ENCODE measurements at places on chromosomes 5 and 9. TPM values are rescaled to one million over a fixed set of nuclear protein-coding genes. Genes with fewer than 3 reads are reported as not detected.

- DNase-seq: no peak
These were observed 731.5 kb downstream of the TLE1 start for GRCh38 chr9:80957801-80958200.

GRCh38 chr9:88312517-88313103, 75.6 kb upstream of the SPIN1 start:
- DNase-seq: no peak

DNA sequence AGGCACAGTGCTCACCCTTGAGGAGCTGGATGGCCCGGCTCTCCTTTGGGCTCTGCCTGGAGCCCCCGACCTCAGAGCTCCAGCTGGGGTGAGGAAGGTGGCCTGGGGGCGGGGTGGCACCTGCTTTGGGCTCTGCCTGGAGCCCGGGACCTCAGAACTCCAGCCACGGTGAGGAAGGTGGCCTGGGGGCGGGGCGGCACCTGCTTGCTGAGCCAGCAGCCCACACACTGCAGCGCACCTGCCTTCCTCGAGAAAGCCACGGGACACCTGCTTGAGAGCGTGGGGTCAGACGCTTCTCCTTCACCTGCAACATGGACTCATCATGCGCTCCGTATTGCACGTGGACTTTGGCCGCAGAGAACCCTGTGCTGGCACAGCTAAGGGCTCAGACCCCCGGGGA, 51.8 kb downstream of the IRX2 start:
- no peak for DNase-seq

DNA sequence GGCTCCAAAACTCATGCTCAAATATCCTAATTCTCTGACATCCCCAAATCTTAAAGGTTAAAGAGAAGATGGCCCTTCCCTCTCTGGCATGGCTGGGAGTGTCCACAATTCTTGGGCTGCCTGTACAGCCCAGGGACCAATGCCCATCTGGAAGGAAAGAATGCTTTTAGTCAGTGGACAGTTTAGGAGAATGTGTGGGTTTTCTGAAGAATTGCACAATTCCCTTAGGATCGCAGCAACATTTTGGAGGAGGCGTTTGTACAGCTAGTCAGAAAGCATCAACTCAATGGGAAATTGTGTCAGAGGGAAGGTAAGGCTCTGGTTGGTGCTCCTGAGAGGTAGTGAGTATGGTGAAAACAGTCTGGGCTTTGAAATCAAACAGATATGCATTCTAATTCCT, 15.0 kb downstream of the FAM193B start:
- DNase-seq: no peak

- DNase-seq: no peak
These were observed 779.3 kb upstream of the WWC1 start for GRCh38 chr5:167512111-167512510.

DNA sequence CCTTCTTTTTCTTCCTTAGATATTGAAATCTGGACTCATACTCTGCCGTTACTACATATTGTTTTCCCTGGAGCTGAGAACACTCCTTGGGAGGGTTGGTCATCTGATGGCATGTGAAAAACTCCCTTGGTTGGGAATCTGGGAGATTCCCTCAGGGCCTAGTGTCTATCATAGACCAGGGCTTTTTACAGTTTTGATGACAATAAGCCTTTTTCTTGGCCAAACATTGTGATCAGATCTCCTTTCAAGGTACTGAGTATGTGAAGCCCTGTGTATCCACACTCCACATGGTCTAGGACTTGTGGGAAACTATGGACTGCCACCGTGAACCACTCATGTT, 32.9 kb downstream of the TMEM252 start:
- no peak for DNase-seq

DNA sequence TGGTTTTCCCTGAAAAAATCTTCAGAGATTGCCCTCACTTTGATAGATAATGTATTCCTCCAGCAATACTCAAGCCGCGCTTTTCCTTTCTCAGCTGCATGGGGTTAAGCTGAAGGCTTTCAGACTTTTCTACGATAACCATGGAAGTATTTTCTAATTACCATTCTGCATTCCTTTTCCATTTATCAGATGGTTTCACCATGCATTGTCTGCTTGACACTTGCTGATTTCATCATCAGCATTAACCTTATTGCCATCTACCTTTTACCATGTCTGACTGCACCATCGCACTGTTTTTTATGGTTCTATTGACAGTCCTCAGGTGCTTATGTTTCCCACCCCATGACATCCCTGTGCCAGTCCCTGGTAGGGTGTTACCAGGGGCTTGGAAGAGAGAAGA, 91.6 kb downstream of the DMAC1 start:
- DNase-seq: no peak

DNA sequence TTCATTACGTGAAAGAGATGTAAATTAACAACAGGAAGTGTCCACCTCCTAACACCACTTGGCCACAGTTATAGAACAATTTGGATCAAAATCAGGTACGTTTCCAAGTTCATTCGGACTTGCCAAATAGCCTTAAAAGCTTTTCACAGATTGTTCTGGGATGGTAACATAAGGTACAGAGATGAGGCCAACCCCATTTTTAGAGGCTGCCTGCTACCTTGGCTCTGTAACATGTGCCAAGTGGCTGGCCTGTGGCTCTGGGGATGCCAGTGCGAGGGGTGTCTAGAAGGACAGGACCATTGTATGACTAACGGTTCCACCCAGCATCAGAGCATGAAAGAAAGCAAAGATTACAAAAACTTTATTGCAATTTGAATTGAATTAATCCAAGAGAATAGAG, 91.0 kb downstream of the LHFPL2 start:
- DNase-seq: no peak

GRCh38 chr5:74373076-74373475, 267.5 kb downstream of the ENC1 start:
- no peak for DNase-seq

GRCh38 chr5:14063691-14064090, 79.5 kb upstream of the TRIO start:
- DNase-seq: no peak

DNA sequence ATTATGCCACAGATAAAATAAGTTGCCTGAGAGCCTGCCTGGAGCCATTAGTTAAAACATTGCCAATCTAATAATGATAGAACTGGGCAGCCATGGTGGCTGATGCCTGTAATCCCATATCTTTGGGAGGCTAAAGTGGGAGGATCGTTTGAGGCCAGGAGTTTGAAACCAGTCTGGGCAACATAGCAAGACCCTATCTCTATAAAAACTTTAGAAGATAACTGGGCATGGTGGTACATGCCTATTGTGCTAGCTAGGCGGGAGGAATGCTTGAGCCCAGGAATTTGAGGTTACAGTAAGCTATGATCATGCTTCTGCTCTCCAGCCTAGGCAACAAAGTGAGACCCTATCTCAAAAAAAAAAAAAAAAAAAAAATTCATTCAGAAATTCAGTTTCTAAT, 52.6 kb downstream of the RAI14 start:
- DNase-seq: no peak

DNA sequence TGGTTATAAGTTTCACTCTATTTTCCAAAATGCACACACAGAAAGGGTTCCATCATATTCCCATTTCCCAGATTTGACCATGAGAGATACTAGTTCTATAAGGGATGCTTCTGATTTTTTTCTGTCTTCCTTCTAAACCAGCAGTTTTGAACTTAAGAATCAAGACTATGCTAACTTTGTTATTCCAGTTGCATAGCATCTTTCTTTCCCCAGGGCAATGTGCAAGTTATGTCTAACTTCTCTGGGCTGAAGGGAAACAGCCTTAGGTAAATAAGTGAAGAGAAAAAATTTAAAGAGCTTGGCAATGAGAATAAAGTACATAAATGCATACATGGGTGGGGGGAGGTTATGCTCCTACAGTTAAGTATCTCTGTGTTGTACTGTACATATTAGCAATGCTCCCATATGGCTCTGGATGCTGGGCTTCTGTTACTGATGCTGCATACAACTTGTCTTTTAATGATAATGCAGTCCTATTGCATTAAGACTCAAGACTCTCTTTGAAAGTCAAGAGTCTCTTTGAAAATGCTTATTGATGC, 125.8 kb upstream of the SLC12A2 start:
- no peak for DNase-seq

DNA sequence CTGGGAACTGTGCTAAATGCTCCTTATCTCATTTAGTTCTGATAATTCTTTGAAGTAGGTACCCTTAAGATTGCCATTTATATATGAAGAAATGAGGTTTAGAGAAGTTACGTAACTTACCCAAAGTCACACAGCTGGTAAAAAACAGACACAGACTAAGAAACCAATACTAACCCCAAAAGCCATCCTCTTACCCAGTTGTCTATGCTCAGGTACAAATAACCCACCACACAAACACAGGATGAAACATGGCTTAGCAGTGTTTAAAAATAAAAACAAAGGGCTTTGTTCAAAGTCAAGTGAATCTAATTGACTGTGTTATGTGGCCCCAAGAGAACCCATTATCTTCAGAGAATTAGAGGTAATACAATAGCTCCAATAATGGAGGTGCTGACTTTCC, 37.0 kb upstream of the IL7R start:
- no peak for DNase-seq

DNA sequence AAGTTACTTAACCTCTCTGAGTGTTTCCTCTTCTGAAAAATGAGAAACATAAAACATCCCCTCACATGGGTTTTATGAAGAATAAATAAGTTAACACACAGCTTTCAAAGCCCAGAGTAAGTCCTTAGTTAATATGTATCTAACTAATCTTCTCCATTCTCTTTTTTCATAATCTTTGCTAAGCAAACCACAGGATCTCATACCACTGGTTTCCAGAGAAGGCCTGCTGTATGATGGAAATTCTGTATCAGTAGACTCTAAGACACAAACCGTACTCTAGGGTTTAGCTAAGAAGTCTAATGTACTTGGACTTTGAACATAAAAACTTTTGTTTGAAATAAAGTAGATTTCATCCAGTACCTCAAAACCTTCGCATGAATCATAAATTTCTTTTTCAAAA, 307.9 kb downstream of the SPOCK1 start:
- DNase-seq: no peak

DNA sequence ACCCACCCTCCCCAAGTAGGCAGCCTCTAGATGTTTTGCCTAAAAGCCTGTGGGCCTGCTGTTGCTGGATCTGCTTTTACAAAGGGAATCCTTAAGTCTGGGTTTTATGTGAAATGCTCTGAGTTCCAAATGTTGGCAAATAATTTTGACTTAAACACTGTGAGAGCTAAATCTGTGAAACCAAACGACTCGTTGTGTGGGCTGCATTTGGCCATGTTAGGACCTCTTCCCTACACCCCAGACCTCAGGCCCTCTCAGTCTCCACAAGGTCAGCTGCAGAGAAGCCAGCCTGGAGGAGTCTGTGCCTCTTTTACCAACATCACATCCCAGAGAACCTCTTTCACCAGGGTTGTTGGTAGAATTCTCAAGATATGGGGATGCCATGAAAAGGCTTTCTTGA, 9.4 kb downstream of the LCP2 start:
- DNase-seq: no peak

- DNase-seq: no peak
These were observed 75.3 kb downstream of the ARHGAP26 start for GRCh38 chr5:142845402-142845921.

- no peak for DNase-seq
These were observed 92.7 kb downstream of the CARTPT start for GRCh38 chr5:71811779-71812178.

DNA sequence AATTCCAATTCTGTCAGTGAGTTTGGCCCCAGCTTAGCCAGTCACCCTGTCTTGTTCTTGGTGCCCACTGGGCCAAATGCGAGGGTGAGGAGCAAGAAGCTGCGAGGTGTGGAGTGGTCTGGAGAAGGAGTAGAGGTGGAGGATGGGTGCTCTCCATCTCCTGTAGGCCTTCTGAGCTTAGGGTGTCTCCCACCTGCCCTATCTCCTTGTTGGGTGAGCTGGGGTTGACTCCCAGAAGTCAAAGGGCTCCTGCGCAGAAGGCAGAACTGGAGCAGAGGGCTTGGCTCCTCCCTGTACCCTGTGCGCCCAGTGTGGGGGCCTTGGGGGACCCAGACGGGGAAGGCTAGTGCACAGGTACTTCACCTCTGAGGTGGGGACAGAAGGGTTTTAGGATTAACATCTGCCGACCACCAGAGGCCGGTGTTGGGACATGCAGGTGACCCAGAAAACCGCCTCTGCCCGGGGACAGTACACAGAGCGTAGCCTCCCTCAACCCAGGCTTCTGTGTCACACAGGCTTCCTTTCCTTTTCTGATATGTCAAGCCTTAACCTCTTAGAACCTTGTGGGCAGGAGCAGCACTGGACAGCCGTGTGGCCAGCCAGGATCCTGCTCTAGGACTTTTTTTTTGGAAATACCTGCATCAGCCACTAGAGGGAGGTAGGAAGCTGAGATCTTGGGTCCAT, 16.9 kb downstream of the IL5 start:
- DNase-seq: peak; percentile 63

GRCh38 chr5:56595566-56595965, 219.8 kb upstream of the MAP3K1 start:
- DNase-seq: no peak

- no peak for DNase-seq
These were observed 68.7 kb downstream of the MARCHF3 start for GRCh38 chr5:126961702-126962101.

G3BP1 gene
- polyA plus RNA-seq: 181 TPM

LECT2 gene
- 2.7 TPM for polyA plus RNA-seq

FSD1L gene
- 8.4 TPM for polyA plus RNA-seq

SPATA31C1 gene
- polyA plus RNA-seq: 0.58 TPM

PDE6A gene
- polyA plus RNA-seq: 0.10 TPM

BTNL3 gene
- 0.12 TPM for polyA plus RNA-seq

STPG3 gene
- polyA plus RNA-seq: 2.3 TPM

TGFBI gene
- polyA plus RNA-seq: 277 TPM

DPP7 gene
- 9.7 TPM for polyA plus RNA-seq

RGS7BP gene
- polyA plus RNA-seq: 7.8 TPM

LAMC3 gene
- 21.2 TPM for polyA plus RNA-seq

TRIP13 gene
- polyA plus RNA-seq: 15.5 TPM

C5 gene
- 12.0 TPM for polyA plus RNA-seq

IL33 gene
- 11.9 TPM for polyA plus RNA-seq

LCN10 gene
- 1.2 TPM for polyA plus RNA-seq

SPINK13 gene
- not detected for polyA plus RNA-seq

SOHLH1 gene
- not detected for polyA plus RNA-seq
